ENCODE measurements at places on chromosomes 3 and 15.

GRCh38 chr15:98289747-98290146 is 329.2 kb downstream of the ARRDC4 start:
- H3K27me3 ChIP-seq = peaks cover 7% of the 10 kb centered on the region
- H3K27ac ChIP-seq = no peak overlapping the region
- H3K36me3 ChIP-seq = no peaks in the 10 kb centered on the region
- no peaks in the 10 kb centered on the region for H3K4me1 ChIP-seq

- H3K4me1 ChIP-seq = peaks cover 12% of the 10 kb centered on the region
- H3K27ac ChIP-seq = no peak overlapping the region
- H3K36me3 ChIP-seq = no peaks in the 10 kb centered on the region
- H3K27me3 ChIP-seq = no peaks in the 10 kb centered on the region
Observed at GRCh38 chr3:36446276-36446675, 66.0 kb downstream of the STAC start.

GRCh38 chr15:94723801-94724200 is 492.4 kb downstream of the MCTP2 start:
- no peaks in the 10 kb centered on the region for H3K27me3 ChIP-seq
- no peak for DNase-seq
- H3K4me1 ChIP-seq = no peaks in the 10 kb centered on the region
- H3K4me3 ChIP-seq = no peak overlapping the region
- no peaks in the 10 kb centered on the region for H3K36me3 ChIP-seq
- H3K27ac ChIP-seq = no peak overlapping the region

DNA sequence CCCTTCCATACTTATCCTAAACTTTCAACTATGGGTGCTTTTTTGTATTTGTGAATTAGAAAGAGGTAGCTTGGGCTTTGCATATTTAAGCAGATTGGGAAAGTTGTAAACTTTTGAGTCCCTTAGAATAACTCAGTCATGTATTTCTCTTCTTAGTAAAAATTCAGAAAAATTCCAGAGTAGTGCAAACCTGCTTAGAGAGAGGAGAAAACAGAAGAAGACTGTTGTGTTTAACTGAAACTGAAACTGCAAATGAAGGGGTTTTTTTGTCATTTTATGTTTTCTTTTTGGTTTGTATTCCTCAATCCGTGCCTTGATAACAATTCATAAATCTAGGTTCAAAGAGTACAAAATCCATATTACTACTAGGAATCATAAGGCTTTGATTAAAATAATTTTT is 31.3 kb downstream of the CD200 start:
- no peaks in the 10 kb centered on the region for H3K27me3 ChIP-seq
- H3K4me1 ChIP-seq = peaks cover 4% of the 10 kb centered on the region
- no peak for DNase-seq
- H3K27ac ChIP-seq = no peak overlapping the region
- H3K4me3 ChIP-seq = no peak overlapping the region
- no peaks in the 10 kb centered on the region for H3K36me3 ChIP-seq

DNA sequence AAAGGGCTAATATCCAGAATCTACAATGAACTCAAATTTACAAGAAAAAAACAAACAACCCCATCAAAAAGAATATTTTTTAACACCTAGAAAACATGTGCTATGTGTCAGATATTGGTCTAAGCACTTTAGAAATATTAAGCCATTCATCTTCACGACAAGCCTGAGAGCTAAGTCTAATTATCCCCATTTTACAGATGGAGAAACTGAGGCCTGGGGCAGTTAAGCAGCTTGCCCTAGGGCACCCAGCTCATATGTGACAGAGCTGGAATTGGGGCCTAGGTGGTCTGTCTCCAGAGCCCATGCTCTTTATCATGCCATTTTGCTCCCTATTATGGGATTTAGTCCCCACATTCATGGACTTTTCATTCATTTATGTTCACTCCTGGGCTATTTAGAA is 92.8 kb downstream of the CYP19A1 start:
- no peaks in the 10 kb centered on the region for H3K4me1 ChIP-seq
- DNase-seq = no peak
- no peaks in the 10 kb centered on the region for H3K36me3 ChIP-seq
- no peak overlapping the region for H3K4me3 ChIP-seq
- H3K27ac ChIP-seq = no peak overlapping the region
- peaks cover 5% of the 10 kb centered on the region for H3K27me3 ChIP-seq

GRCh38 chr3:139654637-139655365 is 23.0 kb downstream of the NMNAT3 start:
- no peaks in the 10 kb centered on the region for H3K4me1 ChIP-seq
- DNase-seq = no peak
- no peak overlapping the region for H3K27ac ChIP-seq
- H3K4me3 ChIP-seq = no peak overlapping the region
- H3K27me3 ChIP-seq = peaks cover 2% of the 10 kb centered on the region

DNA sequence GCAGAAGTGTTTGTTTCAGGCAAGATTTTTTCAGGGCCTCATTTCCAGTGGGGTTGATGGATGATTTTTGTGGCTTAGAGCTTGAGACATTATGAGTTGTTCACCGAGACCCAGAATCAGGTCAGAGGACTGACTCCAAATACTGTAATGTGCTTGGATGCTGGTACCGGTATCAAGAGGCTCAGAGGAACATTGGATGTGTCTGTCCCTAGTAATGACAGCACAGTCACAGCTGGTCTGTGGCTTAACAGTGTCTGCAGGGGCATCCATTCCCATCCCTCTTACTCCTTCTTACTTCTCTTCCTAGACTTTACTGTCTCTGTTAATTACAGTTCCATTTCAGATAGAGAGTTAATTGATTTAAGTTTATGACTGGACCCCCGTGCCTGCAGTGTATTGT is 107.8 kb downstream of the PTPRG start:
- H3K36me3 ChIP-seq = no peaks in the 10 kb centered on the region
- H3K27ac ChIP-seq = no peak overlapping the region
- no peak for DNase-seq
- no peak overlapping the region for H3K4me3 ChIP-seq
- peaks cover 4% of the 10 kb centered on the region for H3K4me1 ChIP-seq
- H3K27me3 ChIP-seq = no peaks in the 10 kb centered on the region

GRCh38 chr3:185807445-185808068 is 17.3 kb downstream of the IGF2BP2 start:
- H3K36me3 ChIP-seq = no peaks in the 10 kb centered on the region
- H3K27ac ChIP-seq = peak overlapping the region; percentile 43
- H3K4me1 ChIP-seq = no peaks in the 10 kb centered on the region
- peak; percentile 94 for DNase-seq
- no peak overlapping the region for H3K4me3 ChIP-seq
- H3K27me3 ChIP-seq = no peaks in the 10 kb centered on the region

DNA sequence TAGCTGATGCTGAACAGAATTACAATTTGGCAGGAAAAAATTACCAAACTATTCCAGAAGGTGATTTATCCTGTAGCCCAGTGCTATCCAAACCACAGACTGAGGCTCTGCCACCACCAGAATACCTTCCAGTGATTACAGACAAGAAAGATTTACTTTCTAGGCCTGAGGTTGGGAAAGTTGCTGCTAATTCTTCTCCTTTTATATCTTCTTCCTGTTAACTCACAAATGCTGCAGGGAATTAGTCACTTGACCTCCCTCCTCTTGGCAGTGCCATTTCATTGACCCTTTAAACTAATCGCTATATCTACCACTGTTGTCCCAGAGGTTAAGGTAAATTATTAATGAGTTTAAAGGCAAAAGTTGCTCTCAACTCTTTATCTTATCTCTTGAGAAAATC is 118.4 kb downstream of the CTNNB1 start:
- no peaks in the 10 kb centered on the region for H3K27me3 ChIP-seq
- DNase-seq = peak; percentile 92
- no peak overlapping the region for H3K27ac ChIP-seq
- no peak overlapping the region for H3K4me3 ChIP-seq
- H3K36me3 ChIP-seq = no peaks in the 10 kb centered on the region

DNA sequence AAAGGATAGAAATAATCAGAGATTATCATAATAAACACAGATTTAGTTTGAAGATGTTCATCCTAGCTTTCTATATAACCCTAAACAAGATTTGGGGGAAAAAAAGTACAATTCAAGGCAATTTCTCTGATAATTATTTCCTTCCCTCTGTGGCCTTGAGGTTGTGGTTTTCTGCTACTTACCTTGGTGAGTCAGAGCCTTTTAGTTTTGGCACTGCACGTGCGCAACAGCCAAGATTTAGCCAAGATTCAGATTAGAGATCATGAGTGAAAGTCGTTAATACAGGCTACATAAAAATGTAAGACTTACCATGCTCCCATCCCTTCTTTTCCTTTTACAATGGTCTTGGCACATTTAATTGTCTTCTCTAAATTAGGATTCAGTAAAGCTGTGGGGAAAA is 6.7 kb downstream of the LYZL4 start:
- no peak overlapping the region for H3K27ac ChIP-seq
- no peaks in the 10 kb centered on the region for H3K36me3 ChIP-seq
- DNase-seq = no peak
- H3K27me3 ChIP-seq = no peaks in the 10 kb centered on the region
- H3K4me3 ChIP-seq = no peak overlapping the region

- no peak overlapping the region for H3K27ac ChIP-seq
- no peak for DNase-seq
- no peaks in the 10 kb centered on the region for H3K4me1 ChIP-seq
- no peak overlapping the region for H3K4me3 ChIP-seq
- H3K36me3 ChIP-seq = no peaks in the 10 kb centered on the region
Observed at GRCh38 chr3:2535206-2535605, 436.5 kb downstream of the CNTN4 start.

DNA sequence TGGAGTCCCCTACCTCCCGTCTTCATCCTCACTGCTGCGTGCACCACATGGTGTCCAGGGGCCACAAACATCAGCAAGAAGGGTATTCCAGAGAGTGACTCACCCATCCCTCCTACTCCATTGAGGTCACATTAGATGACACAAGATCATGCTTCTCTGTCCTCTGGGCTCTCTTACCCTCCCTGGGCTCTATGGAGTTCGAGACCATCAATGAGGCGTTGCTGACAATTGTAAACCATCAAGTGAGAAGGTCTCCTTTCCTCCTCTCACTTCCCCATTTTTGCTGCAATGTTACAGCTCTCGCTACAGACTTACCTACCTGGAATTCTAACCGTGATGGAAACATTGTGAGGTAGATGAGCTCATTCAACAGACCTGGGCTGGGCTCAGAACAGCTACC is 51.7 kb downstream of the HMCES start:
- no peaks in the 10 kb centered on the region for H3K4me1 ChIP-seq
- H3K4me3 ChIP-seq = no peak overlapping the region
- no peaks in the 10 kb centered on the region for H3K27me3 ChIP-seq
- DNase-seq = no peak
- H3K27ac ChIP-seq = no peak overlapping the region

DNA sequence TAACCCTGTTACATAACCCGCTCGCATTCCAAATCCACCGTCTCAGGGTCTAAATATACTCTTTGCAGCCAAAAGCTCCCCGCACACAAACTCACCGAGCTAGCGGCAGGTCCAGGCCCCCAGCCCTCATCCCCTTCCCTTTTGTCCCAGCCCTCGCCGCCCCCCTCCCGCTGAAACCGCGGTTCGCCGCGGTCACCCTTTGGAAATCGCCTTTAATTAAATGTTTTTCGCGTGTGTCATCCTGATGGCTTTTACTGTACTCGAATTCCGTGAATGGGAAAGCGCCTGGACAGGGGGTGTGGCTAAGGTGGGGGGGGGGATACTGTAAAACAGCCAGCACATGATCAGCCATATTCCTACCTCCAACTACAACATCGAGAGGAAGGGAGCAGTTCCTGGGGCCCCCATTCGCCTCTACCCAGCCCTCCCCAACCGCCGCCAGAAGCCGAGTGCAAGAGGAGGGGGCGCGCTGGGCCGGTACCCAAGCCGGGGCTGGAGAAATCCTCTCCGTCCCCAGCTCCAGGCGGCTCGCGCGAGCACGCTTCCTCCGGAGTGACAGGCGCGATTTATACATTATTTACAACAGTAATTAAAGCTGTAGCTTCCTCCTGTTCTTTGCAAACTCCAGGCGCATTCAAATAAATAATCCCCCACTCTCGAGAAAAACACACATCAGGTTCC is 1.7 kb downstream of the RORA start:
- H3K36me3 ChIP-seq = no peaks in the 10 kb centered on the region
- H3K27me3 ChIP-seq = peaks cover 26% of the 10 kb centered on the region
- H3K27ac ChIP-seq = no peak overlapping the region
- H3K4me3 ChIP-seq = peak overlapping the region; percentile 77
- peaks cover 4% of the 10 kb centered on the region for H3K4me1 ChIP-seq

- H3K27me3 ChIP-seq = no peaks in the 10 kb centered on the region
- H3K4me1 ChIP-seq = no peaks in the 10 kb centered on the region
- no peak overlapping the region for H3K4me3 ChIP-seq
Observed at GRCh38 chr15:56168394-56168793, 75.3 kb downstream of the RFX7 start.

- DNase-seq = no peak
- H3K27ac ChIP-seq = no peak overlapping the region
- H3K27me3 ChIP-seq = no peaks in the 10 kb centered on the region
- peaks cover 10% of the 10 kb centered on the region for H3K36me3 ChIP-seq
Observed at GRCh38 chr3:97970156-97970555, 2.1 kb downstream of the RIOX2 start.

DNA sequence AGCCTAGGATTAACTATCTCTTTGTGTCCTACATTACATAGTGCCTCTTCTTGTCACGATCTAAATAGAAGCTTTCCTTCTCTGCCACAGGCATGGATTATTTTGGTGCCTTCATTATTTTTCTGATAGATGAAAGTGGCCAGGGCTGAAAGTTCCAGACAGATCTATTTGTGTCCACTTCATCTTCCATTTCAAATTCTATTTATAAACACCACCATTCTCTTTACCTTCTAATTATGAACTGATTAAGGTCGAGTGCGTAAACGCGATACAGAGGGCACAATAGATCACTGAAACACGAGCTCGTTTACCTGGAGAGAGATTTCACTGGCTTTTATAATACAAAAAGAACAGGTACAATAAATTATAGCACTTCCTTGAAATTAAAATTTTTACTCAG is 105.0 kb downstream of the EDEM1 start:
- H3K36me3 ChIP-seq = no peaks in the 10 kb centered on the region
- no peak overlapping the region for H3K4me3 ChIP-seq
- DNase-seq = no peak
- no peaks in the 10 kb centered on the region for H3K27me3 ChIP-seq
- H3K4me1 ChIP-seq = peaks cover 3% of the 10 kb centered on the region
- no peak overlapping the region for H3K27ac ChIP-seq

GRCh38 chr3:150030841-150031240 is 60.1 kb upstream of the PFN2 start:
- H3K27ac ChIP-seq = no peak overlapping the region
- H3K4me1 ChIP-seq = no peaks in the 10 kb centered on the region
- no peak overlapping the region for H3K4me3 ChIP-seq

- peak overlapping the region; percentile 11 for H3K27ac ChIP-seq
- no peak overlapping the region for H3K4me3 ChIP-seq
- H3K27me3 ChIP-seq = no peaks in the 10 kb centered on the region
- DNase-seq = no peak
- peaks cover 9% of the 10 kb centered on the region for H3K36me3 ChIP-seq
Observed at GRCh38 chr15:97967881-97968280, 7.4 kb downstream of the ARRDC4 start.

DNA sequence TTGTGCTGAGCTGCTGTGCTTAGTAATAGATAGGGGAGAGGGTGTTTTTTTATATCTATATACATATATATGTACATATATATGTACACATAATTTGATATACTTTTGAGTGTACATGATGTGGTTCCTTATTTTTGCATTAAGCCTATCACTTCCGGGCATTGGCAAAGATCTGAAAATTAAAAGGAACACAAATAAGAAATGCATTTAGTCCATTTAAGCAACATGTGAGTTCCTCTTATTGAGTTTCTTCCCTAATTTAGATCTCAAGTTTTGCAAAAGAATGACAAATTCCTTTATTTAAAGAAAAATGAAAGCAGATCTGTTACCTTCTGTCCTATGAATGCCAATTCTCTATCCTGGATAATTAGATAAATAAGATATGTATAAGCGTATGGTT is 435.1 kb downstream of the LPP start:
- H3K36me3 ChIP-seq = no peaks in the 10 kb centered on the region
- H3K27ac ChIP-seq = no peak overlapping the region
- no peak overlapping the region for H3K4me3 ChIP-seq
- no peak for DNase-seq
- peaks cover 21% of the 10 kb centered on the region for H3K4me1 ChIP-seq
- no peaks in the 10 kb centered on the region for H3K27me3 ChIP-seq
